ENCODE measurements at places on chromosomes 2 and 18. TPM values are rescaled to one million over a fixed set of nuclear protein-coding genes. Genes with fewer than 3 reads are reported as not detected.
A peak's percentile ranks its signal among the peaks of the same experiment; 100 is the strongest.

Gene KCNE4
- total RNA-seq, result 0.44 TPM

GRCh38 chr18:79956276-79956675 lies 4.8 kb upstream of the SLC66A2 start:
- no peaks in the 10 kb centered on the region for H3K36me3 ChIP-seq
- H3K4me1 ChIP-seq, result peaks cover 70% of the 10 kb centered on the region
- no peaks in the 10 kb centered on the region for H3K27me3 ChIP-seq
- no peak for DNase-seq
- H3K27ac ChIP-seq, result no peak overlapping the region
- no peak overlapping the region for H3K4me3 ChIP-seq

GRCh38 chr2:179966778-179967394 lies 40.2 kb downstream of the CWC22 start:
- H3K4me1 ChIP-seq, result no peaks in the 10 kb centered on the region
- H3K36me3 ChIP-seq, result peaks cover 3% of the 10 kb centered on the region
- H3K4me3 ChIP-seq, result no peak overlapping the region

DNA sequence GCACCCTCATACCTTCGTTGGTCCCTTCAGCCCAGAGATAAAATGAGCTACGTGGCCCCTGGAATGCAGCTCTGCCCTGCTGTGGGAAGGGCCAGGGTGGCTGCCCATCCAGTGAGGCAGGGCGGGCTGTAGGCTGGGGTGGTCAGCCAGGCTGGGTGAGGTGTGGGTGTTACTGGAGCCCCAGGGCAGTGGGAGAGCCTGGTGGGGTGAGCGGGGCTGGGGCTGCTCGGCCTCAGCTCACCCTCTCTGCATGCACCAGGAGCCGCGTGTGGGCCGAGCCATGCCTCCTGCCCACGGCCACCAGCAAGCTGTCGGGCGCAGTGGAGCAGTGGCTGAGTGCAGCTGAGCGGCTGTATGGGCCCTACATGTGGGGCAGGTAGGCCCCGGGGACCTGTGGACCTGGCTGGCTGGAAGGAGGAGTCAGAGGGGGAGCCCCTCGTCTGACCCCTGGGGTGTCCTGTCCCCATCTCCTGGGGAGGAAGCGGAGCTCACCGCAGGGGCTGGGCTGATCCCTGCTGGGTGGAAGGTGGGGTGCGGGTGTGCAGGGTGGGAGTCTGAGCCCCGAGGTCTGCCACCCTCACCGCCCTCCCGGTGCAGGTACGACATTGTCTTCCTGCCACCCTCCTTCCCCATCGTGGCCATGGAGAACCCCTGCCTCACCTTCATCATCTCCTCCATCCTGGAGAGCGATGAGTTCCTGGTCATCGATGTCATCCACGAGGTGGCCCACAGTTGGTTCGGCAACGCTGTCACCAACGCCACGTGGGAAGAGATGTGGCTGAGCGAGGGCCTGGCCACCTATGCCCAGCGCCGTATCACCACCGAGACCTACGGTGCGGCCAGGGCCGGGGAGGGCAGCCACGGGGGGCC lies 5.5 kb downstream of the RNPEPL1 start:
- peaks cover 32% of the 10 kb centered on the region for H3K36me3 ChIP-seq
- H3K27me3 ChIP-seq, result no peaks in the 10 kb centered on the region
- DNase-seq, result no peak
- H3K4me3 ChIP-seq, result no peak overlapping the region

GRCh38 chr18:21051620-21052019 lies 60.0 kb downstream of the ROCK1 start:
- H3K36me3 ChIP-seq, result peaks cover 14% of the 10 kb centered on the region
- no peaks in the 10 kb centered on the region for H3K27me3 ChIP-seq
- H3K27ac ChIP-seq, result peak overlapping the region; percentile 22
- no peaks in the 10 kb centered on the region for H3K4me1 ChIP-seq

- no peak for DNase-seq
- H3K4me1 ChIP-seq, result no peaks in the 10 kb centered on the region
Measured at GRCh38 chr2:235847576-235847975, 320.6 kb downstream of the GBX2 start.
